ENCODE measurements at places on chromosomes 4 and X. TPM values are rescaled to one million over a fixed set of nuclear protein-coding genes. Genes with fewer than 3 reads are reported as not detected.

Gene CNGA1
- total RNA-seq = not detected

Gene KLB
- not detected for total RNA-seq

DNA sequence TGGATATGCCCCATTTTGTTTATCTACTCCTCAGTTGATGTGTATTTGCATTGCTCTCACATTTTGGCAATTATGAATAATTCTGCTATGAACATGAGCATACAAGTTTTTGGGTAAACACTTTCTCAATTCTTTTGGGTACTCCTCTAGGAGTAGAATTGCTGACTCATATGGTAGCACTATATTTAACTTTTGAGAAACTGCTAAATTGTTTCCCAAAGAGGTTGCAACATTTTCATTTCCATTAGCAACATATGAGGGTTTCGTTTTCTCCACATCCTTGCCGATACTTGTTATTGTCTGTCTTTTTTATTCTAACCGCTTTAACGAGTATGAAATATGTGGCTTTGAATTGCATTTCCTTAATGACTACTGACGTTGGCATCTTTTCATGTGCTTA, 185.4 kb downstream of the TSPAN5 start:
- no peaks in the 10 kb centered on the region for H3K27me3 ChIP-seq
- no peak overlapping the region for H3K27ac ChIP-seq
- DNase-seq = no peak
- H3K4me3 ChIP-seq = no peak overlapping the region
- peaks cover 24% of the 10 kb centered on the region for H3K4me1 ChIP-seq

DNA sequence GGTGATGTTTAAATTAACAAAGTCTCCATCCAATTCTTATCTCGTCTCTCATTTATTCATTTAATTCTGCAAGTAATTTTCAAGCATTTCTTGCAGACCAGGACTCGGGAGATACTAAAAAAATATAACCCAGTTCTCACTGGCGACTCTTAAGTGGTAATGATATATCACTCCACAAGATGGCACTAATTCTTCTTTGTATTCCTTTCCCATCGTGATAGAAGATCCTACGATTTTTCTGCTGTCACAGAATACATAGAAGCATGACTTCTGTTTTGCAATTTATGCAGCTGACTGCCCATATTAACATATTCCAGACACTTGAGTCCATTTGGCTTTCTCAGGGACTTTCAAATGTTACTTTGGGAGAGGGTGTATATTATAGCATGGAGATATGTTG, 64.0 kb upstream of the FGF13 start:
- H3K36me3 ChIP-seq = no peaks in the 10 kb centered on the region
- H3K4me1 ChIP-seq = no peaks in the 10 kb centered on the region
- H3K4me3 ChIP-seq = no peak overlapping the region
- no peaks in the 10 kb centered on the region for H3K27me3 ChIP-seq

DNA sequence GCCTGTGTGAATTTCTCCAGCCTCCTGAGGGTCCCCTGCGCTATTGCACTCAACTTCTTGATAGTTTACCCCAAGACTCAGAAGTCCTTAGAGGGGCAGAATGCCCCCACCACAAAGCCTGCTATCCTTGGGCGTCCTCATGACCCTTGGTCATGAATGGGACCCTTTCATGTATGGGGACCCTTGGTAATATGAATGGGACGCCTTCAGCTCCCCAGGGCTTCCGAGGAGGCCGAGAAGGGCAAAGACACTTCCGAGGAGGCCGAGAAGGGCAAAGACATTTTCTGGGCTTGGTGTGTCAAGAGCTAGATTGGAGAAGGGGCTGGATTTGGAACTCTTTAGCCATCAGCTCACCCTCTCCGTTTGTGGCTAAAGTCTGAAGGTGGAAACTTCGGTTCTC, 8.6 kb downstream of the SHOX start:
- peaks cover 42% of the 10 kb centered on the region for H3K27me3 ChIP-seq
- H3K36me3 ChIP-seq = no peaks in the 10 kb centered on the region
- H3K27ac ChIP-seq = no peak overlapping the region
- DNase-seq = peak; percentile 57
- H3K4me3 ChIP-seq = no peak overlapping the region

GRCh38 chr4:98685225-98686042, 27.0 kb upstream of the TSPAN5 start:
- no peak overlapping the region for H3K4me3 ChIP-seq
- no peaks in the 10 kb centered on the region for H3K27me3 ChIP-seq
- no peak overlapping the region for H3K27ac ChIP-seq
- DNase-seq = no peak
- no peaks in the 10 kb centered on the region for H3K36me3 ChIP-seq
- peaks cover 16% of the 10 kb centered on the region for H3K4me1 ChIP-seq

Gene MND1
- total RNA-seq = 1.8 TPM

- H3K36me3 ChIP-seq = no peaks in the 10 kb centered on the region
- H3K4me1 ChIP-seq = peaks cover 9% of the 10 kb centered on the region
- no peak for DNase-seq
Measured at GRCh38 chrX:150542846-150543229, 25.6 kb upstream of the MTM1 start.

DNA sequence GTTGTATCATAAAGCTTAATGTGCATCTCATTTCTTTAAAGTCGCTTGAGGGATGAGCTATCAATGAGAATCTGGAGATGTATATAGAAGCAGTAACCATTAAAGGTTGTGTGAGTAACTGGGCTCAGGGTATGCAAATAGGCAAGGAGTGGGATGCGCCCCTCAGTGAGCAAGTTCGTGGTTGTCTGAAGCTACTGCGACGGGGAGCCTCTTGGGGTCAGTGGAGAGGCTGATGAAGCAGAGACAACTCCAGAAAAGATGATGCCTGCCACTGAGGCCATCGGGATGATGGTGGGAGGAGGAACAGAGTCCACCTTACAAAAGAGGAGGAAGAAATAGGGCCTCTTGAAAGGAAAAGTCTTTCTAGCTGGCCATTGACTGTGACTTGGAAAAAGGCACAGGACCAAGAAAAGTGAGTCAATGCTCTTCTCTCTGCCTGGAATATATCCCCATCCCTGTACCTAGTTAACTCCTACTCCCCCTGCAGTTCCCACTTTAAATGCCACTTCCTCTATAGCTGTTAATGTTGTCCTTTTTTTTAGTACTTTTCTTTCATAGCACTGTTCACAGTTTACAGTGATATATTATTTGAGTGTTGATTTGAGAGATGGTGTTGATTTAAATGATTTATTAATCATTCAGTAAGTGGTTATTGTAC, 51.4 kb upstream of the LSM6 start:
- H3K36me3 ChIP-seq = no peaks in the 10 kb centered on the region
- no peak for DNase-seq
- no peaks in the 10 kb centered on the region for H3K4me1 ChIP-seq
- H3K4me3 ChIP-seq = no peak overlapping the region
- H3K27ac ChIP-seq = no peak overlapping the region

Gene GPRASP3
- 4.9 TPM for total RNA-seq

Gene SSX1
- not detected for total RNA-seq

DNA sequence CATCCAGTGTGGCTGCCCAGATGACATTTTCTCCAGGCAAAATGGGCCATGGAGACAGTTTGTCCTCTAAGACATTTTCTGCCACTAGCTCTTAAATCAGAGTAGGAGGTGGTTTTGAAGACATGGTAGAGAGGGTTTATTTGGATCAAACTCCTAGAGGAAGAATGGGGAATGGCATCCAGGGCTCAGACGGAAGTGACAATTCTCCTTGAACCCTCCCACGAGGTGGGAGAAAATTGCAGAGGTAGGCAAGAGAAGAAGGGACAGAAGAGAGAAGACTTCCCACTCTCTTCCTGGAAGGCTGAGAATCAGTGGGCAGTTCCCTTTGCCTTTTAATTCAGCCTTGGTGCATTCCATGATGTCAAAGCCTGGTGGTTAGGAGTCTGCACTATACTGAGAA, 194.0 kb downstream of the SMIM20 start:
- H3K36me3 ChIP-seq = no peaks in the 10 kb centered on the region
- no peak for DNase-seq
- H3K4me1 ChIP-seq = peaks cover 10% of the 10 kb centered on the region
- peaks cover 20% of the 10 kb centered on the region for H3K27me3 ChIP-seq
- H3K4me3 ChIP-seq = no peak overlapping the region

Gene OR13H1
- not detected for total RNA-seq

GRCh38 chr4:7572894-7573293, 138.2 kb upstream of the PSAPL1 start:
- H3K36me3 ChIP-seq = peaks cover 2% of the 10 kb centered on the region
- H3K27me3 ChIP-seq = no peaks in the 10 kb centered on the region
- no peak overlapping the region for H3K27ac ChIP-seq
- DNase-seq = no peak
- no peaks in the 10 kb centered on the region for H3K4me1 ChIP-seq

DNA sequence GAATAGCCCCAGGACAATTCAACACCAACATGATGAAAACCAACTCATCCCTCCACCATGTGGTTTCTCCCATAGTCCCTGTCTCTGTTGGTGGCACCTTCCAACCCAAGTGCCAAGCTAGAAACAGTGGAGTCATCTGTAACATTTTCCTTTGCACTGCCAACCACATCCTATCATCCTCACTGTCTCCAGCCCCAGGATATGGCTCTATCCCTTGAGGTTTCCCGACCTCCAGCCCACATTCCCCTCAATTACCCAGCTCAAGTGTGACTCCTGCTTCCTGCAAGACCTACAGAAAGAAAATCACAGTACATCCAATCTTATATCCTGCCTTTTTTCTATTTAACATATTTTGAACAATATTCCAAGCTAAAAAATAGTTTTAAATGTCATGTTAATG, 24.2 kb downstream of the PNMA6F start:
- no peaks in the 10 kb centered on the region for H3K36me3 ChIP-seq
- no peaks in the 10 kb centered on the region for H3K4me1 ChIP-seq
- no peak overlapping the region for H3K4me3 ChIP-seq

DNA sequence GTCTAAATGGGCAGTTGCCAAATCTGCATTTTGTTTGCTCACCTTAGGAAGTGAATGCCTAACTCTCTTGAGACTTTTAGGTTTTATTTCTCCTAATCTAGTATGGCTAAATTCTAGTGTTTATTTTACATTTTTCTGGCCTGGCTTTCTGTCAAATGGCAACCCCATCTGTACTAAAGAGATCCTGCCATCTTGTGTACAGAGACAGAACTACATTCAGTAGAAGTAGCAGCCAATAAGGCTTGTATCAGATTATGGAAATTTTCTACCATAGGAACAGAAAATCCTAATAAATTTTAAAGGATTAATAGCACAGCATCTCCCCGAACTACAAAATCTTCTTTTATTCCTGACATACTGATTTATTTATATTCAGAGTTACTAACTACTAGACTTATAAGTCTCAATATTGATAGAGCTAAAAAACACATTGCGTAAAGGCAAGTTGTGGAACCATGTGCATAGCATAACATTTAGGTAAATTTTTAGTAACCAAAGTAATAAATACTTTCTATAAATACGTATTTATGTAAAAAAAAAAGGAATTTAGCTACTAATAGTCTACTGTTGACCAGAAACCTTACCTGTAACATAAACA, 45.5 kb downstream of the TMEM144 start:
- peaks cover 2% of the 10 kb centered on the region for H3K27me3 ChIP-seq
- H3K27ac ChIP-seq = no peak overlapping the region
- no peak for DNase-seq
- peaks cover 7% of the 10 kb centered on the region for H3K4me1 ChIP-seq
- H3K36me3 ChIP-seq = no peaks in the 10 kb centered on the region
- no peak overlapping the region for H3K4me3 ChIP-seq

Gene PNMA5
- not detected for total RNA-seq

Gene UCHL1
- 168 TPM for total RNA-seq

Gene CT47B1
- not detected for total RNA-seq

Gene PRRG3
- total RNA-seq = not detected

- H3K4me3 ChIP-seq = no peak overlapping the region
- no peaks in the 10 kb centered on the region for H3K36me3 ChIP-seq
- DNase-seq = no peak
- peak overlapping the region; percentile 32 for H3K27ac ChIP-seq
- H3K27me3 ChIP-seq = peaks cover 13% of the 10 kb centered on the region
Measured at GRCh38 chr4:70515367-70516250, 2.8 kb upstream of the AMTN start.

DNA sequence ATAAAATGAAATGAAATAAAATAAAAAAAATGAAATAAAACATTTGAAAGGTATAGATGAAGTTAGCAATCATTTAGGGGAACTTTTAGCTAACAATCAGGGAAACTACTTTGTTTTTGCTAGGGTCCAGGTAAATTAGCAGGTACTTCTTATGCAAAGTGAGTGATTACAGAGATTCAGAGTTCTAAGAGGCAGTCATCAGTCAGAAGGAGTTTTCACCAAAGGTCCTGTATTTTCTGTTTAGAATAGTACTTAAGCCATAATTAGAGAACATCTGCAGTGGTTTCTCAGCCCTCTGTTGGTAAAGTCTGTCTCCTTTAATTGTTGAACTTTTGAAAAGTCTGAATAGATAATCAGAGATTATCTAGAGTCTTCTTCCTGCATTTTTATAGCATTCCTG, 50.6 kb downstream of the STIM2 start:
- no peaks in the 10 kb centered on the region for H3K27me3 ChIP-seq
- H3K4me1 ChIP-seq = peaks cover 4% of the 10 kb centered on the region
- no peak overlapping the region for H3K27ac ChIP-seq
- no peaks in the 10 kb centered on the region for H3K36me3 ChIP-seq
- DNase-seq = no peak

GRCh38 chrX:17024886-17025285, 78.4 kb downstream of the REPS2 start:
- H3K4me1 ChIP-seq = no peaks in the 10 kb centered on the region
- H3K36me3 ChIP-seq = no peaks in the 10 kb centered on the region
- DNase-seq = no peak

Gene TBX22
- not detected for total RNA-seq

Gene ADH1A
- total RNA-seq = not detected

GRCh38 chr4:150817804-150818528, 197.1 kb downstream of the LRBA start:
- H3K27ac ChIP-seq = peak overlapping the region; percentile 85
- H3K36me3 ChIP-seq = peaks cover 2% of the 10 kb centered on the region
- H3K27me3 ChIP-seq = no peaks in the 10 kb centered on the region
- H3K4me1 ChIP-seq = peaks cover 32% of the 10 kb centered on the region
- peak overlapping the region; percentile 28 for H3K4me3 ChIP-seq
- DNase-seq = no peak

DNA sequence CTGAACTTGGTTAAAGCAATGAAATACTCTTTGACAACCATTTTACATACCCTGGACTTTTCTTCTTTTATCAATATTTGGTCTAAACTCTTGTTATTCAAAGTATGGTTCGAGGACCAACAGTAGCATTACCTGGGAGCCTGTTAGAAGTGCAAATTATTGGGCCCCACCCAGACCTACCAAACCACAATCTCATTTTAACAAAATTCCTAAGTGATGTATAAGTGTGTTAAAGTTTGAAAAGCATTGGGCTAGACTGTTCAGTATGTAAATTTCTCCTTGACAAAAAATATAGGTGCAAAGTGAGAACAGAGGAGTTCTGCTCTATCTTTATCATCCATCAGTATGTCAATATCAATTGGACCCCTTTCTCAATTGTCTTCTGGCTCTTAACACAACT, 67.1 kb downstream of the PGRMC1 start:
- DNase-seq = no peak
- H3K27ac ChIP-seq = no peak overlapping the region
- no peaks in the 10 kb centered on the region for H3K36me3 ChIP-seq
- H3K4me3 ChIP-seq = no peak overlapping the region

GRCh38 chrX:123171781-123172180, 12.3 kb upstream of the GRIA3 start:
- DNase-seq = no peak
- H3K36me3 ChIP-seq = no peaks in the 10 kb centered on the region
- H3K27me3 ChIP-seq = no peaks in the 10 kb centered on the region
- H3K4me3 ChIP-seq = no peak overlapping the region

Gene STPG2
- not detected for total RNA-seq

Gene SPANXN3
- total RNA-seq = not detected

GRCh38 chr4:62004881-62005280, 804.8 kb downstream of the ADGRL3 start:
- H3K4me3 ChIP-seq = no peak overlapping the region
- no peaks in the 10 kb centered on the region for H3K36me3 ChIP-seq
- H3K27ac ChIP-seq = no peak overlapping the region
- no peaks in the 10 kb centered on the region for H3K27me3 ChIP-seq
- peaks cover 3% of the 10 kb centered on the region for H3K4me1 ChIP-seq
